Fibroblast of skin of right quadriceps (primary cell): ENCODE measurements at places on chromosomes 13 and 19.

GRCh38 chr13:27038323-27038722 lies 133.3 kb downstream of the USP12 start:
- DNase-seq: peak; percentile 82

DNA sequence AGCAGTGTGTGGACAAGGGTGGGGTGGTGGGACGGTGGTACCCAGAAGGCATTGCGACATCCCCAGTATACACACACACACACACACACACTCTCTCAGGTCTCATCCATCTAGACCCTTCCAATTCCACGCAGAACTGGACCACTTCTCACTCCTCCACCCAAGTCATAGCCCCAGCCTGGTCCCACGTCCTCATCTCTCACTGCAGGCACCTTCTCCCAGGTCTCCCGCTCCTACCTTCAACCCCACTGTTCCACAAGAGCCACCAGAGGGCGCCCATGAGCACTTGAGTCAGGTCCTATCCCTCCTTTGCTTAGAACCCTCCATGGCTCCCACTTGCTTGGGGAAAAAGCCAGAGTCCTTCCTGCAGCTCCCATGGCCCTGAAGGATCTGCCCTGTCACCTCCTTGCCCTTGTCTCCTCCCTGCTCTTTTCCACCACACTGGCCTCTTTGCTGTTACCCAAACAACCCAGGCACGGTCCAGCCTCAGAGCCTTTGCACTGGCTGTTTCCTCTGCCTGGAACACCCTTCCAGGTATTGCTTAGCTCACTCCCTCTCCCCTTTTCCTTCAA lies 62.6 kb downstream of the IER2 start:
- DNase-seq: peak; percentile 47

DNA sequence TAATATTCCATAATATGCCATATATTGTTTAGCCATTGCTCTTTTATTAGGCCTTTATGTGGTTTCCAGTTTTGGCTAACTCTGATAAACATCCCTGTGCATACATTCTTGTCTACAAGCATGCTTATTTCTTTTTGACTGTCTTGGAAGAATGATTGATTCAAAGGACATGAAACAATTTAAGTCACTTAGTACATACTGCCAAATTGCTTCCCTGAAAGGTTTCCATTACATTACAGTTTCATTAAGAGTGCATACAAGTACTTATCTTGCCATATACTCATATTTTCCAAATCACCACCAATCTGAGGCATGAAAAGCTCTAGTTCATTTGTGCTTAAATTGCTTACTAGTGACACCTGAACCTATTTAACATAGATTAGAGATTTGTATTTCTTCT lies 113.9 kb downstream of the OXGR1 start:
- no peak for DNase-seq

DNA sequence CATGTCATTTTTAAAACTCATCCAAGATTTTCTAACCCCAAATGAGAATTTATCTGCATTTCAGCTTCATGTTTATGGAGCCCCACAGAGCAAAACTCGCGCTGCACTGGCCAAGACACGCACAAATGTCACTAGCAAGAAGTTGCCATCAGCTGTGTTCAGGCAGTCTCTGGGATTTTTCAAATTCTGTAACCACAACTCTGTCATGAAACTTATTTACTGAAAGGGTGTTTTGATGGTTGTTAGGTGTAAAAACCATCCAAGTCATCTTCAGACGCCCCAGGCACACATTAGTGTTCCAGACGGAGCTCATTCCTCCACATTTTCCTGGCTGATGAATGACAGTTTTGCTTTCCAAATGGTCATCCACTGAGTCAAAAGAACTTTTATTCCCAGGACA lies 63.4 kb downstream of the SLC7A1 start:
- DNase-seq: peak; percentile 21

DNA sequence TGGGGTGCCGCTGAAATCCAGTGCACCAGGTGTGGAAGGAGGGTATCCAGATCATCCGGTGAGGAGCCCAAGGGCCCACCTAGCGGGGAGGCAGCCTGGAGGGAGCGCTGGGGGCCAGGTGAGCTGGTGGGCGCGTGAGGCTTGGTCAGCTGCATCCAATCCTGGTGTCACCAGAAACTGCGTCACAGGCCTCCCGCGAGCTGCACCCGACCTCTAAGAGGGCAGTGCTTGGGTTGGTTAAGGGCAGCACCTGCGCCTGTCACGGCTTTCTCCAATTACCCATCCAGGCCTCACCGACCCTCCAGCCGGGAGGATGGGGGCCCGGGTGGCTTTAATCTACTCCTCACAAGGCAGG lies 284 bp downstream of the RNF17 start:
- DNase-seq: no peak

DNA sequence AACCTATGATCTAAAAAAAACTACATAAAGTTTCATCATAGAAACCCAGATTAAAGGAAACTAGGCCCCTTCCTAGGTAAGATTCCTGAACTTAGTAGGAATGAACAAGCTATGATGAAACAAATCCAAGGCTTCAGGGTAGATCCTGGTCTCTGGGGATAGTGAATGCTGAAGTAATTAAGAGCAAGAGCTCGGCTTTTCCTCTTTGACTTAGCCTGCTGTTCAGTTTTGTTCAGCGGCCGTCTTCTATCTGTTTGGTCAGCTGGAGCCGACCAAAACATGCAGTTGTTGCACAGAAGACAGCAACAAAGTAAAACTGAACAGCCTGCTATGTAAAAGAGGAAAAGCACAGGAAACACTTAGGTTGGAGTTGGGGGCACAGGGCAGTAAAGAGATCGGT lies 44.1 kb upstream of the RFXAP start:
- DNase-seq: peak; percentile 40

DNA sequence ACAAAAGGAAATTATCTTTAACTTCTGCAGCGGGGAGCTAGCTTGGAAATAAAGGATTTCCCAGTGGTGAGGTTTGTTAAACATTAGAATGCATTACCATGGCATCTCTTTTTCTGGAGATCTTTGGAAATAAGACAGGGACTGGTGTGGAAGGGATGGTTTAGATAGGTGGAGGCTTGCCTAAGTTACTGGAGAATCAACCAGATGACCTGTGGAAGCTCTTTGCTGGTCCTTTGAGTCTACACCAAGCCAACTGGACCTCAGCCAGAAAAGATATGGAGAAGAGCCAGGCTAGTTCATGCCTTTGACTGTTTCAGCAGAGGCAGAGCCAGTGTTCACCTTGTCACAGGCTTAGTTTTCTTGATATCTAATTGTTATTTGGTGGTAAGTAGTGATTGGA lies 134.7 kb downstream of the KCNRG start:
- no peak for DNase-seq

GRCh38 chr13:95118541-95119324 lies 182.5 kb downstream of the ABCC4 start:
- no peak for DNase-seq

DNA sequence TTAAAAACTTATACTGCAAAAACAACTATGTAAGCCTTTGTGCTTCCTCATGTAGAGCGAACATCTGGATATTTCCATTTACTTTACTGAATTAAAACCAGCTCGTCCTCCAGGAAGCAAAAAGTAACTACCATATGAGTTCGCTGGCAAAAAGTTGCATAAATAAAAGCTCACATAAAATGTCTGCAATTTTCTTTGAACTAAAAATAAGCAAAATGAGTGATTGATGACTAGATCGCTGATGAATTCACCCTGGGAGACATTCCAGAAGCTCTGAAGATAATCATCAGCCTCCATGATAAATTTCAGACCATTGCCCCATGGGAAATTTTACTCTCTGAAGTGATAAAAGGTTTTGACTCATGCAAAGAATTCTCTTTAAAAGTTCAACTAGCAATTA lies 67.3 kb upstream of the SACS start:
- peak; percentile 99 for DNase-seq

- no peak for DNase-seq
These were observed 11.6 kb downstream of the XAB2 start for GRCh38 chr19:7617735-7618134.

DNA sequence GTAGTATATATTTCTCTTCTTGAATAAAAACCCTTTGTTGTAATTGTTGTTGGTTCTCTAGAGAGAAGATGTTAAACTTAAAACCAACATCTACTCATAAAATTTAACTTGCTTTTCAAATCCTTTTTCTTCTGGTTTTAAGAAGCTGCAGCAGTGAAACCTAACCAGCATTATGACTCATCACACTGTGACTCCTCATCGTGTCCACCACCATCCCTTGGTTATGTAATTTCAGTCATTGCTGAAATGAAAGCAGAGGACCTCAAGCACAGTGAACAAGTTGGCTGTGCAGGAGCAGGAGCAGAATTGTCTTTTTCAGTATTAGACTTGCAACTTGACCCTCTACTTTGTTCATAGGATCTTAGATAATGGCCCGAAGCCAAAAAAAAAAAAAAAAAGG lies 64.9 kb upstream of the HTR2A start:
- peak; percentile 81 for DNase-seq

DNA sequence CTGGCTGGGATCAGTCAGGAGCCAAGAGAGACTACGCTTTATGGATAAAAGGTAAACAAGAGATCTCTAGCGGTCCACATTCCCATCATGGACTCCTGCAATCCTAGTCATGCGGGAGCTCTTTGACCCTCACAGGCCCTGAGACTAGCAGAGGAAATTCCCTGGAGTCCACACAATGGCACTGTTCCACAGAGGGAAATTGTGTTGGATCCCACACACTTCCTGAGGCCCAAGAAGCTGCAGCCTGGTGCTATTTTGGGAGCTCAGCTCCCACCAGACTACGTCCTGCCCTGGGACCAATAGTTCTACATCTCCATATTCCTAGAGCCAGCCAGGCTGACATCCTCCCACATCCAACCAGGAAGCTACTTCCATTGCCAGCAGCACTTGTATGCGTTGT lies 2358.4 kb downstream of the PCDH9 start:
- no peak for DNase-seq

- DNase-seq: no peak
These were observed 66.8 kb downstream of the SOX1 start for GRCh38 chr13:112133499-112134390.

- DNase-seq: no peak
These were observed 823 bp downstream of the DOCK6 start for GRCh38 chr19:11261431-11261970.

DNA sequence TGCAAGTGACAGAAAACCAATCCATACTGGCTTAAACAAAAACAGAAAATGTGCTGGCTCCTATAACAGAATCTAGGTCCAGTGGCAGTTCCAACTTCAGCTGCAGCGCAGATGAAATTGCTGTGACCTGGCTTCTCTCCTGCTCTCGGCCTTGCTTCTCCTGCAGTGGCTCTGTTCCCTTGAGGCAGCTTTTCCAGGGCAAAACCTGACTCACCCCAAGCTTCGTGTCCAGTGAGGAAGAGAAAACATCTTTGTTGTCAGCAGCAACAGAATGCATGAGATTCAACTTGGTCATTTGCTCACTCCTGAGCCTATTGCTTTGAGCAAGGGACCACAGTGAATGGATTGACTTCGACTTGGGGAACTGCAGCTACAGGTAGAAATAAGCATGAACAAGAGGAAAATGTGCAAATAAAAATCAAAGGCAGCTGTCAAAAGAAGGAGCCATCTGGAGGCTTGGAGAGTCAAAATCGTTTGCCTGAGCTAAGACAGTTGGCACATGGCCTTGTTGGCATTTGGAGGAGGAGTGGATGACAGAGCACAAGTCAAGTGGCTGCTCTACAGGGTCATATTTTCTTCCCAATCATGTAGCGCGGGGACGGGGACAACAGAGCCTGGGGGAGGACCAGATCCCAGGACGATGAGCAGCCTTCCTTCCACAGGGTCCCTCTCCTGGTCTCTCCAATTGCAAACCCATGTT lies 523.4 kb downstream of the FGF9 start:
- DNase-seq: no peak

- no peak for DNase-seq
These were observed 7.5 kb upstream of the SDHAF1 start for GRCh38 chr19:35987571-35987896.

- no peak for DNase-seq
These were observed 1534.0 kb upstream of the SPRY2 start for GRCh38 chr13:81874681-81875661.

- no peak for DNase-seq
These were observed 235.6 kb downstream of the SHISA2 start for GRCh38 chr13:25816239-25816638.

DNA sequence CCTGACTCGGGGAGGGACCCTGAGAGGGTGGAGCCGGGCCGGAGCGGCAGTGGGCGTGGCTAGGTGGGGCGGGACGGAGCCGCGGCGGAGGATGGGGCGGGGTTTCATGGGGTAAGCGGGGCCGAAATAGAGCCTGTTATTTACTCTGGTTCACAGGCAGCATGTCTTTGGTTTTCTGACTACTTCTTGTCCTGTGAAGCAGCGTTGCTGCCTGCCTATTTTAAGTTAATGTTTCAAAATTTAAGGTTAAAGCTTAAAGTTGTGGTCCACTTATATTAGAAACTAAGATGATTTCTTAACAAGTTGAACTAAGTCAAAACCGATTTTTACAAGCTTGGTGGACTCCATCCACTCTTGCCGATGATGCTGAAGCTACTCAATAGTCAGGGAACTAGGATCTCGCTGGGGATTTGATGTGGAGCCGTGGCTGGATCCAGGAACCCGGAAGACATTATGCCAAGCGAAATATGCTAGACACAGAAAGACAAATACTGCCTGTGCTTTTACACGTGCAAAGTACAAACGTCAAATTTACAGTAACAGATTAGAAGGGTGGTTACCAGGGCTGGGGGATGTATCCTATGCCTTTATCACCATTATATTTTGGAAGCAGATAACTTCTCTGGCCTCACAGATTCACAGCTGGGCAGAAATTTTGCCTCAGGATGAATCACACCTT lies 433 bp upstream of the ZNF616 start:
- no peak for DNase-seq

- DNase-seq: no peak
These were observed 290.4 kb downstream of the DIAPH3 start for GRCh38 chr13:59873309-59873708.

GRCh38 chr19:33905937-33906577 lies 109.4 kb downstream of the KCTD15 start:
- DNase-seq: no peak

DNA sequence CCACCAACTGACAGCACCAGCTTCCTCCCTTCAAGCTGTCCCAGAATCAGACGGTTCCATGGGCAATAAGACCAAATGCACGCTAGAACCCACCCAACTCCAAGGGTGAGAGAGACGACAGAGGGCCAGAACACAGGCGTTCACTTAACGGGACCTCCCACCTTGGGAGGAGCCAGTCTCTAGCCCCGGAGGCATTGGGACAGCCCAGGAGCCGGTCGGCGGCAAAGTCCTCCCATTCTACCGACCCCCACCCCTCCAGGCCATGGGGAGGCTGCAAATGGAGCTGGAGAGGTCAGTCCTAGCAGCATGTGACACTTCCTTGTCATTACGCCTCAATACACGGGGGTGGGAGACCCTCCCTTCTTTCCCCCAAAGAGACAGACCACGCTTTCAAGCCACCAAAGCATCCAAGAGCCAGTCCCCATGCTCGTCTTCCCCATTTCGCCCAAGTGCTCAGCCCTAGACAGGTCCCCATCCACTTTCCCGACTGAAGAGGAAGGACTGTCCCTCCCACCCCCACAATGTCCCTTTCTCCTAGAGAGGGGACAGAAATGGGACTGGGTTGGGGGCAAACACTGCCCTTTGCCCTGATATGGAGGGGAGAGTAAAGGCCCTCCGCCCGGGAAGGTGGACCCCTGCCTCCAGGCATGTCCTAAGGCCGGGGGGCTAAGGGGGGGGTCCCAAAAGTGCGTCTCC lies 964 bp downstream of the KHSRP start:
- peak; percentile 29 for DNase-seq
